HEK293T (cell line): ENCODE measurements at places on chromosomes 6 and 20.

- no peak for DNase-seq
Measured at GRCh38 chr20:38217791-38218565, 42.6 kb downstream of the KIAA1755 start.

DNA sequence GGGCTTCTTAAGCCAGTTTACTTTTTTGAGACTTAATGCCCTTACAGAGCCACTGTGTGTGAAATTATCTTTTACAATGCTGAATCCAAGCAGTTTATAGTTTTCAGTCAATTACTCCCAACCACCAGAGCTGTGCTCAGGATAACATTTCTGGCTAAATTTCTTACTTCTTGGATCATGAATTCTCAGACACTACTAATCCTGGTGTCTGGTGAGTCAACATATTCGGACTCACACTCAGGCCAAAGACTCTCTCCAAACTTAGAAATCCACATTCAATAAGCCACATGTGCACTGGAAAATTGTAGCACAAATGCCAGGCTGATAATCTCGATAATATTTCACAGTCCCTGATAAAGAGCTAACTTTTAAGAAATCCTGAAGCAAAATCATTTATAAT is 49.0 kb downstream of the PTPRT start:
- DNase-seq, result no peak

DNA sequence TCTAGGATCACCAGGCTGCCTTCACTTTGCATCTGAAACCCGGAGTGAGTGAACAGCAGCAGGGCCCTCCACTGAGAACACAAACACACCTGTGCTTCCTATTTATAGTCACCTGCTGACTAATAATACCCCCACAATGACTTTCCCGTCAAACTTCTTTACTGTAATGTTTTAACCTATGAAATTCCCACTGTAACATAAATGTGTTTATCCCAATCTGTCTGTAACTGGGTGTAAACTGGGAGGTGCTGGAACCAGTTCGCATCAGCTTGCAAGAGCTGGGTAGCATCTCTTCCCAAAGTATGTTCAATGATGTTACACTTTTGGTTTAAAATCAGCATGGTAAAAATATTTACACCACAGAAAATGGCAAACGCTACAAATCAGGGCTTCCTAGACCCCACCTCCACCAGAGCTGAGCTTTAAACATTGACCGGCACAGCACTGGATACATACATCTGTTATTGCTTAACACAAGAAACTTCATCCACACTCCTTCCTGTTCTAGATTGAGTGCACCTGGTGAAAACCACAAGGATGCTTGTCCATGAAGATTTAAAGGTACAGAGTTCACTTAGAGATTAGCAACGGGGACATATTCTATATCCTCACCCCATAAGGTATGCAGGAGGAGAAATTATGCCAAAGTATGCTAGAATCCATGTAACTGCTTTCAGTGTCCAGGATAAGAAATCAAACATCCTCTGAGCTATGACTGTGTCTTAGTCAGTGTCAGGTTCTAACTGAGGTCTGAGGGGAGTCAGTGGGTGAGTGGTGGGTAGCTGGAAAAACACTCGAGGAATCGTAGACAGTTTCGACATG is 79.0 kb downstream of the ALDH8A1 start:
- no peak for DNase-seq

GRCh38 chr20:431012-431904 is 23.2 kb downstream of the RBCK1 start:
- DNase-seq, result peak; percentile 72

- no peak for DNase-seq
Measured at GRCh38 chr6:76814496-76815458, 648.5 kb downstream of the HTR1B start.

- no peak for DNase-seq
Measured at GRCh38 chr20:1441133-1441532, 25.5 kb downstream of the NSFL1C start.

DNA sequence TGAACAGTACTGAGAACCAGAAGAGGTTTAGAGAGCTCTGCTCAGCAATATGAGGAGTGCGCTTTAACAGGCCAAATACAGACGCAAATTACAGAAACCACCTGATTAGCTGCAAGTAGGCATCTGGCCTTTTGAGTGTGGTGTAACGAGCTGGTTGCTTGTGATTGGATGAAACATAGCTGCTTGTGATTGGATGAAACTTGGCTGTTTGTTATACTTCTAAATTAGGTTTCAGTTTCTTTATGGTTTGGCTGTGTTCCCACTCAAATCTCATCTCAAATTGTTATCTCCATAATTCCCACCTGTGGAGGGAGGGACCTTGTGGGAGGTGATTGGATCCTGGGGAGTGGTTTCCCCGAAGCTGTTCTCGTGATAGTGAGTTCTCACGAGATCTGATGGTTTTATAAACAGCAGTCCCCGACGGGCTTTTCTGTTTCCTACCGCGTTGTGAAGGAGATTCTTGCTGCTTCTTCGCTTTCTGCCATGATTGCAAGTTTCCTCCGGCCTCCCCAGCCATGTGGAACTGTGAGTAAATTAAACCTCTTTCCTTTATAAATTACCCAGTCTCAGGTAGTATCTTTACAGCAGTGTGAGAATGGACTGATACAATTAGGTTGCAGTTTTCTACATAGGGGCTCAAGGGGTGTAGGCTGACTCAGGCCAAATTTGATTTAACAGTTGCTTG is 655.9 kb upstream of the MAN1A1 start:
- peak; percentile 16 for DNase-seq

- no peak for DNase-seq
Measured at GRCh38 chr6:15586503-15586902, 76.3 kb downstream of the DTNBP1 start.

GRCh38 chr6:39088331-39088730 is 26.7 kb downstream of the SAYSD1 start:
- DNase-seq, result peak; percentile 63

- no peak for DNase-seq
Measured at GRCh38 chr6:136737871-136738691, 54.2 kb downstream of the MAP3K5 start.

DNA sequence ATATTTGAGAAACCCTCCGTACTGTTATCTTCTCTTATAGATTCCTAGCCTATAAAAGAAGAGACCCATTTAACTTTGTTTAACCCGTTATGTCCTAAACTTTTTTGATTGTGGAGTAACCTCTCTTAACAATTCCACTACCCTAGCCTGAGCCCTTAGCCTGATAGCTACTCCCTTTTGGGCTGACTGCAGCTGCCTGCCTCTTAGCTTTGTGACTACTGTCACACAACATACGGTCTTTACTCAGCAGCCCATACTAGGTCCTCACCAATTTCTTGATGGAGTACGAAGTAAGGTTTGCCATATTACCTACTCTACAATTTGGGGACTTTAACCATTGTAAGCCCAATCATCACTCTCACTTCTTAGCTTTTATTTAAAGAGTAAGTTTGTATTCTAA is 72.7 kb downstream of the QRSL1 start:
- no peak for DNase-seq

GRCh38 chr6:162591517-162591916 is 136.0 kb downstream of the PRKN start:
- DNase-seq, result no peak

DNA sequence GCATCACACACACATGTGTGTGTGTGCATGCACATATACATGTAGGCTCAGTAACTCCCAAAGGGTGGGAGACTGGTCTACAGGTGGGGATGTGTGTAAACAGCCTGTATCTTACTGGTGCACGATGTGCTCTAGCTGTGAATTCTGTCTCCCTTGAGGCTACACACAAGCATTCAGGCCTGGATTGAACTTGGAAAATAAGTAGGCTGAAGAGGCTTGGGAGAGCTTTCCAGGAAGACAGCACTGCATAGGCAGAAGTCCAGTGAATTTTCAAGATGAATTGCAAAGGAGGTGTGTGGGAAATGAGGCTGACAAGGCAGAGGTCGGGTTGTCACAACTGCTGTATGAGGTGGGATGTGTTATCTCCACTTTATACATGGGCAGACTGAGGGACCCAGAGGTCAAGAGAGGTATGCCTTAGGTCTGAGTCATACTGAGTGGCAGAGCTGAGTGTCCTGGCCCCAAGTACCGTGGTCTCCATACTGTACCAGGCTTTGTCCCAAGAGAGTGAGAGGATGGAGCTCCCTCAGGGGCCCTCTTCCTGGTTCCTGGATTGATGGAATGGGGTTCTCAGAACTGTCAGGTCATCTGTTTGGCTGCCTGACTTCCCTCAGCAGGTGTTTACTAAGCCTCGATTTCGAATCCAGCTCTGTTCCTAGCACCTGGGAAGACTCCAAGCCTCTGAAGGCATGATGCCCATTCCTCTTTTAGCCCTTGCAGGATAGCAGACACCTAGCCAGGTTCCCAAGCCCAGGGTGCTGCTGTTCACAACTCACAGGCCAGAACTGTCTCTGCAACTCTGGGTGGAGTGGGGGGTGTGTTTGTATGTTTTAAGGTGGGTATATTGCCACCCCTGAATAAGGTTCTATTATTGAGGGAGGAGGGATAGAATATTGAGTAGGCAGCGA is 14.4 kb downstream of the SNPH start:
- DNase-seq, result no peak

- DNase-seq, result no peak
Measured at GRCh38 chr6:22717915-22718314, 148.5 kb downstream of the HDGFL1 start.

GRCh38 chr6:158559338-158559894 is 475 bp upstream of the TMEM181 start:
- no peak for DNase-seq

- DNase-seq, result no peak
Measured at GRCh38 chr20:43529051-43529450, 21.6 kb downstream of the L3MBTL1 start.

DNA sequence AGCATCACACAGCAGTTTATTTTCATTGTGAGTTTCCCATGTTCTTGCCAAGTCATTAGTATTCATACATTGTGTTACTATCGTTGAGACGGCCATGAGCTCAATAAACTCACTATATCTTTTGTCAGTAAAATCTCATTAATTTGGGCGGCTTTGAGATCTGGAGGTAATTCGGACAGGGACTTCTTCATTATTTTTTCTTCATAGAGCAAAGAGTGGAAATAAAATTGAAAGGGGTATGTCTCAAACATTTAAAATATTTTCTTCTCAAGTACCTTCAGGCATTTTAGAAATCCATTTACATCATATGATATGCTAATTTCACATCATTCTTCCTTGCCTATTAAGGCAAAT is 14.6 kb downstream of the NOX3 start:
- DNase-seq, result no peak

DNA sequence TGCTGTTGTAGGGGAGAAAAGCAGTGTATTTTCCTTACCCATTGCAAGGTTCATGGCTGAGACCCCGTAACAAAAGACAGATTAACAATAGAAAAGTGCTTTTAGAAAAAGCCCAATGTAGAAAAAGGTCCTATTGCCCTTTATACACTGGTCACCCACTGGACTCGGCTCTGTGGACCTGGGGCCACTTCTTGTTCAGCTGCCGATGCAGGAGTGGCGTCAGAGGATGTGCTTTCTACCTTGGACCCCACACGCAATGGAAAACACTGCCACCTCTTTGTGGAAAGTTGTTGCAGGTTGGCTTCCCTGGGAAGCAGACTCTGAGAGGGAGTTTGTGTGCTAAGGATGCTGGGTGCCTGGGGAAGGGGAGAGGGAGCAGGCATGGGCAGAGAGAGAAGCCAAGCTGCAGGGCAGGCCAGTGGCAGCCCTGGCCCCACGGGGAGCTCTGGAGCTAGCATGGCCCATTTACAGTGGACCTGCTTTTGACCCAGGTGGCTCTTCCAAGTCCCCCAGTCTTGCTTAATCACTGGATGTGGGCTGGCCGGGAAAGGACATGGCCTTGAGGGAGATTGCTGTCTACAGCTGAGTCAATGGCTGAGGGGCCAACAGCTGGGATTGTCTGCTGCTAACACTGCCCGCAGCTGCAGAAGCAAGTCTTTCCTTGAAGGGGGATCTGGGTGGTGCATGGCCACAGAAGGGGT is 142.9 kb downstream of the CDC5L start:
- no peak for DNase-seq

DNA sequence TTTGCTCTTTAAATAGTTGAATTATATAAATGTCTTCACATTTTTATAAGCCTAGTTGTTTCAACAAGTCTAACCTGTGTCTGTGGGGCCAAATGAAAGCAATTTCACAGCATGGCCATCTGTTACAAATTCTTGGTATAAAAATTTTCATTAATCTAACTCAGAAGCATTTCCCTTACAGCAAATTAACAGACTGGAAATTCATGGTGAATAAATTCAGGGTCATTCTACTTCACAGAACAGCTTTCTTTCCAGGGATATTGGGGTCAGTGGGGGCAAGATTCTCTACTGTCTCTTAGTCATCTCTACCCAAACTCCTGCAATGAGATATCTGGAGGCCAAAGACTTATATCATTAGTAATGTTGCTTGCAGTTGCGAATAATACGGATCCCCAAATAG is 352.1 kb downstream of the MMUT start:
- DNase-seq, result no peak

GRCh38 chr20:40767615-40767924 is 78.5 kb upstream of the MAFB start:
- DNase-seq, result no peak

DNA sequence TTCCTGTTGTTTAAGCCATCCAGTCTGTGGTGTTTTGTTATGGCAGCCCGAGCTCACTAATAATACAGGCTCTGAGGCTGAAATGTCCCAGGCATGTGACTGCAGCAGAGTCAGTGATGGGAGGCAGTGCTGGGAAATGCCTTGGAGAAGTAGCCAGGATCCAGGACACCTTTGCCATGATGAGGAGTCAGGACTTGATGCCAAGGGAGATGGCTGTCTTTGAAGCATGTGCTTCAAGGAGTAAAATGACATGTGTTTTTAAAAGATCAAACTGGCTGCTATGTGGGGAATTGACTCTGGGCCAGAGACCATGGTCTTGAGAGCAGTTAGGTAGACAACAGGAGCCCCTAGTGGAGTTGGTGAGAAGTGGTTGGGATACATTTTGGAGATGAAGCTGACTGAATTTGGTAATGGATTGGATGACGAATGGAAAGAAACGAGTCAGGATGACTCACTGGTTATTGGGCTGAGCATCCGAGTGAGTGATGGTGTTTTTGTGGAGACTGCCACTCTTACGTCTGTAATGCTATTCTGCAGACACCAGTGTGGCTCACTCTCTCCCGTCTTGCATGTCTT is 322.2 kb downstream of the PLCB1 start:
- peak; percentile 50 for DNase-seq

DNA sequence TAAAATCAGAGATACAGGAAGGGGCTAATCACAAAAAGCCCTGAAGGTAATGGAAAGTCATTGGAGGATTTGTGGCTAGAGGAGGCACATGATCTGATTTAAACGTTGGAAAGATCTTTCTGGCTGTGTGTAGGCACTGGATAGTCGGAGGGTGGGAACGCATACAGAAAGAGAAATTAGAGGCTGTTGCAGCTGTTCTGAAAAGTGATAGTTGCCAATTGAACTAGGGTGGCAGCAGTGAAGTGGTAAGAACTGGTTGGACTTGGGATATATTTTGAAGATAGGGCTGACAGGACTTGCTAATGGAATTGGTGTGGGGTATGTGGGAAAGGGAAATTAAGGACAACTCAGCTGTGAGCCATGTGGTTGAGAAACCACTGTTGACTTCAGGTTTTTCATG is 223.6 kb downstream of the OGFRL1 start:
- no peak for DNase-seq

DNA sequence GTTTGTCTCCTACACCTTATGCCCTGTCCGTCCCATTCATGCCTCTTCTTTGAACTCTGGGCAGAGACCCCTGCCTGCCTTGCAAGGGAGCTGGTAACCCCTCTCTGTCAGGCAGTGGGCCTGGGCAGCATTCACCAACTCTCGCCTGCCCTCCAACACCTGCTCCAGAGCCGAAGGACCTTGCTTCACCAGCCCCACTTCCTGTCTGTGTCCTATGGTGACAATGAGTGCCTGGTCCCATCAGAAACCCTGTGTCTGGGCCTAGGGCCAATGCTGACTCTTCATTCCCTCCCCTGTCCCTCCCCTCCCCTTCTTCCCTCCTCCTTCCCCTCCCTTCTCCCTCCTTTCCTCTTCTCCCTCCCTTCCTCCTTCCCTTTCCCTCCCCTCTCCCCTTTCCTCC is 22.8 kb upstream of the PCMTD2 start:
- no peak for DNase-seq
